ENCODE measurements at places on chromosomes 3 and 15.

DNA sequence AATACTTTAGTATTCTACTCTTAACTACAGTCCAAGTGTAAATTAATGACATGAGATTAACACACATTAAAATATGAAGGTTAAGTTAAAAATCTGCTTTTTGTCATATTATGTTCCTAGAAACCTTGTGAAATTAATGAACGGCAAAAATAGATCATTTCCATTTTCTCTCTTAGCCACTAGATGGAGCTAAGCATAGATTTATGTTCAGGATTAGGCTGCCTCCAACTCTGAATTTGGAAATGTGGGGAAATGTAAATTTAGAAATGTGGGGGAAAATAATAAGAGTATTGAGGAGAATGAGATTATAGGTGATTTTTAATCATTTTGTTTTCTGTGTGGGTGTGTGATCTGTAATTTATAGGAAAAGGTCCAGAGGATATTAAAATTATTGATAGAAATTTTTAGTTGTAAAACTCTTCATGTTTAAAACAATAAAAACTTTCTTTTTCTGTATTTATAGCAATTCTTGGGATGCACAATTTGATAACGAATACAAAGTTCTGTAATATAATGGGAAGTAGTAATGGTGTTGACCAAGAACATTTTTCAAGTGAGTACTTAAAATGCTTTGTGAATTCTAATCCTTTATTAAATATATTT, 59.2 kb downstream of the TMOD3 start:
- no peak for DNase-seq

- no peak for DNase-seq
Observed at GRCh38 chr3:176795891-176796290, 401.4 kb downstream of the TBL1XR1 start.

- no peak for DNase-seq
Observed at GRCh38 chr3:187292181-187292580, 644 bp upstream of the MASP1 start.

DNA sequence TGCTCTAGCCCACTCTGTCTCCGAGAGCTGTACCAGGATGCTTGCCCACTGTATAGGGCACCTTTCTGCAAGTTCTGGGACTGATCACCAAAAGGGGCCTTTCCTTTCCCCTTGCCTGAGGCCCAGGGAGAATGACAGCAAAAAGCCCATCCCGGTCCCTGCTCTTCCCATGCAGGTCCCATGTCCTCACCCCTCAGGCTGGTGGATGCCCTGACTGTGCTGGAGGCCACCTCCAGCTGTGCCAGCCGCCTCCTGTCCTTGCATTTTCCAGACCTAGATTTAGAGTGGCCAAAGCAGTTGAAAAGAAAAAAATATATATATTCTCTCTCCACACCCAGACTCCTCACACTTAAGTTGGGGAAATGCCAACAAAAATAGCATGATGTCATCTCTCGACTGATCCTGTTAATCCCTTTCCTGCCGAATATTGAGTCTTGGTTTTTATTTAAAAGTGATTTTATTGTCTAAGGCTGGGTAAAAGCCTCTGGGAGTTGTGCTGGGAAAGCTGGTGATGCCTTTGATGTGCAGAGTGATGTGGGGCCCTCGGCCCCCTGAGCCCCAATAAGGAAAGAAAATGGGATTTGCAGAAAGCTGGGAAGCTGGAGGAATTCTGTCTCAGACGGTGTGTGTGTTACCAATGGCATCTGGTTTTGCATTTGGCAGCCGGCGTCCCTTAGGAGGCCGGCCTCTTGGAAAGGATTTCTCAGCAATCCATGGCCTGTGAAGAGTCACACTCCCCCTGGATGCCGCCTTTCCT, 29.3 kb upstream of the TPM1 start:
- DNase-seq, result no peak

GRCh38 chr3:121817753-121818152, 17.1 kb downstream of the IQCB1 start:
- no peak for DNase-seq

- DNase-seq, result no peak
Observed at GRCh38 chr3:25038922-25039321, 389.1 kb upstream of the RARB start.

DNA sequence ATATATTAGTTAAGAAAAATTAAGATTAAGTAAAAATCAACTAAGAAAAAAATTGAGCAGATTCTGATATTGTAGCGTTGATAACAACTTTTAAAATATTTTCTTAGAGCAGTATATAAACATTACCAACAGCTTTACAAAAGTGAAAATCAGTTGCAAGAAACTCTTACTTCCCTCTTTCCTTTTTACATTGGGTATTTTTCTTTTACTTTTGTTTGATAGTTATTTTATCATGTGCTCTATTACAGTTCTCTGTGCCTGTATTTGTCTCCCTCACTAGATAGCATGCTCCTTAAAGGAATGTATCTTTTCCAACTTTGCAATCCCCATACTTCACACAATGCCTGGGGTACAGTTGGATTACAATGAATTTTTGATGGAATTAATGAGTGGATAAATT, 87.5 kb upstream of the P3H2 start:
- DNase-seq, result no peak

DNA sequence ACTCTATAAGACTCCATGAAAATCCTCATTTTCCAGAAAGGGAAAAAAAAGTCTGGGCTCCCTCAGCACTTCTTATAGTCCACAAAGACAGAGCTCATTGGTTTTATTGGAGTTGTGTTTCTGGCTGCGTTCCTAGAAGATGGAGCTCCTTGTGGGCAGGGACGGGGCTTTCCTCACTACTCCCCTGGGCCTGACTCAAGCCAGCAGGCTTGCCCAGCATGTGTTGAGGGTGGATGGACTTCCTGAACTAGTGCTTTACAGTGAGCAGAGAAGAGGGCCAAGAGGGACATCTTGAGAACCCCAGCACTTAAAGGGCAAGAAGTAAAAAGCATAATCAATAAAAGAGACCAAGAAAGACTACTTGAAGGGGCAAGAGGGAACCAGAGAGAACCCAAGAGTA, 43.2 kb upstream of the EPHB1 start:
- DNase-seq, result no peak

DNA sequence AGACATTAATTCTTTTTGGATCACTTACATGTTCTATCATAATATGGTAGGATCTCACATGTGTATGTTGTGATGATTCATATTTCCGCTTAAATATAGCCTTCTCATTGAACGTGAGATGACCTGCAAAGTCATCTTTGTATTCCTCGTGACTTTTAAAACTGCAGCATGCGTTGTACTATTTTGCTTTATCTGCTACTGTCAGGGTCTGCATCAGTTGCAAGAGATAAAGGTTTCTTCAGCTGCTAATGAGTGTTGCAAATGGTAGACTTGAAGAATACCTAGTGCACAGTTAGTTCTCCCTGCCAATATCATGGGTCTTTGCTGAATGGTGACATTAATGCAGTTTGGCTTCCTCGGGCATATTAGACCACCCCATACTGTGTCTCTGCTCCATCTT, 31.8 kb downstream of the REC114 start:
- DNase-seq, result no peak

- no peak for DNase-seq
Observed at GRCh38 chr3:178169421-178169820, 366.8 kb upstream of the KCNMB2 start.

DNA sequence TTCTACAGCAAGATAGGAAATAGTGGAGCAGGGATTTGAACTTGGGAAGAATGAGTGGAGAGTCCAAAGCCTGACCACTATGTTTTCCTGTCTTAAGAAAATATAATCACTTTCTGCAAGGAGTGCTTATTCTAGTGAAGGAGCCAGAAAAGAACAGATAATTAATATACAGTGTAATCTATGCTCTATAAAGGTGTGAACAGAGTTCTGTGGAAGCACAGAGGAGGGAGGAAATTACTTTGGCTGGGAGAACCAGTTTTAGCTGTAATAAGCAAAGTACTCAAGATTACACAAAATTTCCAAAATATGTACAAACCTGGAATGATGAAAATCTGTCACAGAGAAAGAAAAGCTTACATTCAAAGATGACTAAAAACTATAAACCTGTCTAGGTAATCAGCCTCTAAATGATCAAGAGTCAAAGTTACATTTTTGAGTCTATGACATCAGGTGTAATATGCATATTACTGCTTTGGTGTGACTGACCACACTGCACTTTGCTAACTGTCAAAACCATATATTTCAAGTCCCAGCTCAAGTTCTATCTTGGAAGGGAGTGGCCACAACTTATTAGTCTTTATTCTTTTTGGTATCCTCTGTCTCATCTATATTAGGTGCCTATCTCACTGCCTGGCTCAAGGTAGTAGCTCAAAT, 40.7 kb upstream of the MB21D2 start:
- DNase-seq, result no peak

DNA sequence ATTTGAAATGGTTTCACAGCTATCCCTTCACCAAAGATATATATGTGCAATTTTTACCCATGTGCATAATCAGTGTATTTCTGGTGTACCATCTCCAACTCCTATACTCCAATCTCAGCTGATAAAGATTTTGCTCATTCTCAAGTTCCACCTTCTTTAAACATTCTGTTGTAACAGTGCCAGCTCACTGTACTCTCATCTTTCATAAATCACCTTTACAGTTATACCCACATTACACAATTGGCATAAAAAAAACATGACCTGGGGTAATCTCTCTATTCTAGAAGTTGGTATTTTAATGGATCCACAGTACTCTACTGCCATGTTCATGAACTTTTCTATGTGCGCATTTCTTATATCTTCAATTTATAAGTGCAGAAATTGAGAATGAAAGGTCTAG, 339.9 kb upstream of the DPH6 start:
- no peak for DNase-seq

GRCh38 chr3:9110802-9111201, 138.6 kb downstream of the SRGAP3 start:
- DNase-seq, result no peak

DNA sequence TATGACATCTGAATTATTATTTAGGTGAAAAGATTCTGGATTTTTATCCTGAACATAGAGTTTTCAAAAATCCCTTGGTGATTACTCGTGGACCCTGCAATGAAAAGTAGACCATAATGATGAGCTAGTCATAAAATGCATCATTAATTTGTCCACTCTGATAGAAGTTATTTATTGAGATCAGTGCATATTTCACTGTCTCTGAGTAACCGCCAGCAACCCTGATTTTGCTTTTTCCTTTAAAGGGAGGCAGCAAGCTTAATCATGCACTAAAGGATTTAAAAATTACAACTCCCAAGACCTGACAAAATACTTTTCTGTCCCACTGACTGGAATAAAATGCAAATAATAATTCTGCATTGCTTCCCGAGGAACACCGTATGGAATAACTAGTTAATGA, 259.6 kb upstream of the DPPA4 start:
- DNase-seq, result no peak

GRCh38 chr3:119794971-119795612, 13.2 kb downstream of the NR1I2 start:
- no peak for DNase-seq

DNA sequence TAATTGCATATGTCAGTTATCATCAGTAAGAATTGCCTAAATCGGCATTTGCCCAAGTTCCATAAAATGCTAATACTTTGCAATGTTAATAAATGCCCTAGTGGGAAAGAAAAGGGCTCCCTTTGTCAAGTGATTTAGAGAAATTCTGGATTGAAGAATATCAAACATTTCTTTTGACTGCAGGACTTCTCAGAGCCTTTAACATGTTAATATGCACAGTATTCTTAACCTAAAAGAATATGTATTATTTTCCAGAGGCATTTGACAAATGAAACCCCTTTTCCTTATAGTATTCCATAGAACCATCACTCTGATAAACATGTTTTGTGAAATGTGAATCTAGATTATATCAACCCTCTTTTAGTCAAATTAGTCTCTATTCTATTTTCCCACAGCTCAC, 452.2 kb upstream of the WNT5A start:
- no peak for DNase-seq

- no peak for DNase-seq
Observed at GRCh38 chr3:31743331-31744089, 210.8 kb downstream of the STT3B start.

DNA sequence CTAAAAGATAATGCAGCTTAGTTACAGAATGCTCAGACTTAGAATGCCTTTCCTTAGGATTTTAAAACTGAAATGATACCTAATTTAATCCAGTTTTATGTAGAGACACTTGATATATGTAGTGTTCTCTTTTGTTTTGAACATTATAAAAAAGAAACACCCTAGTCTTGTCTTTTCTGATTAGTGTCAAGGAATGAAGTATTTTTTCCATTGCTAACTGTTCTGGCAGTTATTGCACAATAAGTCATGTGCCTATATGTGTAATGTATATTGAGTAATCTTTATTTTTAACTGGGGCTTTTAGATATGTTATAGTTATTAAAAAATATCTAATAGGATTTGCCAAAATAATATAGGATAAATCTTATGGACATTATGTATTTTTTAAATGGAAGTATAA, 4.5 kb downstream of the ARL8B start:
- no peak for DNase-seq

DNA sequence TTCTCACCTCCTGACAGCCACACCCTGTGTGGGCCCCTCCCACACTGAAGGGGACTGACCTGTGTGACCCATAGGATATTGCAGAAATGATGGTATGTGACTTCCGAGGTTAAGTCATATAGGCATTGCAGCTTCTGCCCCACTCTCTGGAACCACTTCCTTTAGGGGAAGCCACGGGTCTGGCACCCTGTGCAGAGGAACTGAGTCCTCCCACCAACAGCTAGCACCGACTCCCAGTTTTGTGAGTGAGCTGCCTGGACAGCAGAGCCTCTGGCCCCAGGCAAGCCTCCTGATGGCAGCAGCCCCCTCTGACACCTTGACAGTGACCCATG, 24.6 kb upstream of the SLC6A6 start:
- no peak for DNase-seq

DNA sequence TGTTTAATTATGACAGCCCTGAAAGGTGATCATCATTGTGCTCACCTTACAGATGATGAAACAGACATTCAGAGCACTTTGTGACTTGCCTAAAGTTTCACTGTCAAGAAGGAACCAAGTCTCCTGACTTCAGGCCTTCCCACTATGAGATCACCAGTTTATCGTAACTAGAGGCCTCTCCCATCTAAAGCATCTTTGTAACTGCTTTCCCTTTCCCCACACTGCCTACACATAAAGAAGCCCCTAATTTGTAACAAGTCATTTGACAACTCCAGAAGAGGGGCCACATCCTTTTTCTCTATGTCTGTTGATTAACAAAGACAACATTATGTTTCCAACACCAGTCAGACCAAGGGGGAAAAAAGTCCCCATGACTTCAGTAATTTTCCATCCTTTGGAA, 1.1 kb downstream of the KLHL6 start:
- DNase-seq, result no peak

GRCh38 chr3:188878076-188878475, 293.7 kb upstream of the TPRG1 start:
- DNase-seq, result no peak

- DNase-seq, result no peak
Observed at GRCh38 chr3:9229325-9229724, 20.1 kb downstream of the SRGAP3 start.

- DNase-seq, result no peak
Observed at GRCh38 chr3:9037144-9037711, 74.0 kb upstream of the RAD18 start.

DNA sequence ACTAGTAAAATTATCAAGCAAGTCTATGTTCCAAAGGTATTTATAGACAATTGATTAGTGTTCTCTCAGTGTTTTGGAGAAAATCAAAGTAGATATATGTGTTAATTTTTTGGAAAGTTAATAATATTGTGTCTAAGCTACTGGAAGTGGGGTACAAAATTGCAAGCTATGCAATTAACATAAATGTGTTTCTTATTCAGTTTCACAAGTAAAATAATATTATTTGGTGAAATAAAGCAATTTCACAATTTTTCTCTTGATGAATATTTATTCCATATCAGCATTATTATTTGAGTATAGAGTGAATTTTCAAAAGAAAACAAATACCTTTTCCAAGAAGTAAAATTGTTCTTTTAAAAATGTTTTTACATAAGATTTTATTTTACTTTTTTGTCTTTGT, 1047.7 kb downstream of the TBL1XR1 start:
- DNase-seq, result no peak
